Hematopoietic multipotent progenitor cell treated with erythropoietin and hydrocortisone succinate and interleukin-3 and kit ligand, for 15 days (in vitro differentiated cells): ENCODE measurements at places on chromosomes 11 and 22.

DNA sequence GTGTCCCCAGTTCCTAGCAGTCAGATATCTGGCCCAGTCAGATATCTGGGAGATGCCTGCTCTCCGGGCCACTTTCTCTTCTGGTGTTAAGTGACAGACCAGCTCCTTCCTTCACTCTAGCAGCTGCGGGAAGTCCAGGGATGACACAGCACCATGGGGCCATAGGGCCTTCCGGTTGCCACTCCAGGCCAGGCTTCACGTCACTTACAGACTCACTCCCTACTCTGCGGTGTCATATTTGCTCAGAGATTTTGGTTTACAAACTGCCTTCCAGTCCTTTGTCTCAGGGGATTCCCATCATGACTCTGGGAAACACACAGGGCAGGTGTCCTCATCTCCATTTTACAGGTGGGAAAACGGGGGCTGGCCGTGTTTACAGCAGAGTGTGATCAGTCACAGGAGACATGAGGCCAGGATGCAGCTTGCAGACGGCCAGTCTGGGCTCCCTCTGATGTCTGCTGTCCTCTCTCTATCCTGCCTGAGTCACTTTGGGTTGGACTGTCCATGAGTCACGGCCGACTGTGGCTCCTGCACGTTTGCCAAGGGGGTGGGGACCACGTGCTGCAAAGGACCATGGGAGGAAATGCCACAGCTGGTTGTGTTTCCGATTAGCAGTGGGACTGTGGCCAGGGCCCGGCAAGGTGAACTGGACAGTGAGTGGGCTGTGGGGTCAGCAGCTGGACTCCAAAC lies 8.2 kb upstream of the TBC1D22A start:
- DNase-seq = peak; percentile 75

DNA sequence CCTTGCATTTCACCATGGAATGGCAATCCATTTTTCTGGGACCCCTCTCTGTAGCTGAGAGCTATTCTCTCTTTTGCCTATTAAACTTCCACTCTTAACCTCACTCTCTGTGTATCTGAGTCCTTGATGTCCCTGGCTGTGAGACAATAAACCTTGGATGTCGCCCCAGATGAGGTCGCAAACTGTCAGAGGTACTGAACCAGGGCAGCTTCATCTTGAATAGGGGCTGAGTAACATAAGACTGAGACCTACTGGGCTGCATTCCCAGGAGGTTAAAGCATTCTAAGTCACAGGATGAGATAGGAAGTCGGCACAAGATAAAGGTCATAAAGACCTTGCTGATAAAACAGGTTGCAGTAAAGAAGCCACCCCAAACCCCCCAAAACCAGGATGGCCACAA lies 68.0 kb downstream of the RSF1 start:
- no peak for DNase-seq

GRCh38 chr11:70189622-70190021 lies 13.5 kb upstream of the FADD start:
- DNase-seq = no peak

- peak; percentile 64 for DNase-seq
Observed at GRCh38 chr11:118659314-118659952, 20.0 kb downstream of the TREH start.

DNA sequence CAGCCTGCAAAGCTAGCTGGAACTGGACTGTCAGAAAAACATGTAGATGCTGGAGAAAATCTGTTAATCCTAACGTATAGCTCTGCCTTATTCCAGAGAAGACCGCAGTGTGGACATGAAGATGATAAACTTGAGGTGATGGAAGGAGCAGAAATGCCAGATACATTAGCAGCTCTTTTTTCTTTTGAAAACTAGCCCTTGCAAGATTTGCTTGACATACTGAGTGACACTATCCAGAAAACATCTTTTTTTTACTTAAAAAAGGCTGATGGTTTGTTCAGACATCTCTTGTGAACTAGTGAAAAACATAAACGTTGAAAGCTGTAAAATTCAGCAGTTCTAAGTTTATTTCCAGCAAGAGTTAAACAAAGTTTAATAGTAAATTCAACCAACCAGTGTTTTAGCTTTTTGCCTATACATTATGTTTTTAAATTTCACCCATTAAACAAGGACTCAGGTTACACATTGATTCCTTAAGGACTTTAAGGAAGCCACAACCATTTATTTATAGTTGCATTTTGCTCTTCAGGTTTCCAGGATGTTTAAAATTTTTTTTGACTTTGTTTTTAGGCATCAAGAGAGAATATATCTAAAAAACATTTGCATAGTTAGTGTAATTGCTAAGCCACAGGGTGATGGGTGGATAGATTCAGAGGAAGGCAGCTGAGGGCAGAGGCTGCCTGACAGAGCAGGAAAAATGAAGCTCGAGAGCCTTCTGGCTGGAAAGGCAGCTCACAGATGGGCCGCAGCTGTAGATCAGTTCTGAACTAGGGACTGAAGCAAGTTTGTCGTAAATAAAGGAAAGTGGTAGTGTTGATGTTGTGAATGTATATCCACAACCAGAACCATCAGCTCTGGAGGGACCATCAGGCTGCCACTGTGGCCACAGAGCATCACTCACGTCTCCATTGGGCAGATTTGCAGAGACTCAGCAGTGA lies 9.5 kb downstream of the SNAP29 start:
- DNase-seq = no peak

- DNase-seq = no peak
Observed at GRCh38 chr11:2818503-2818902, 67.1 kb downstream of the CDKN1C start.

- no peak for DNase-seq
Observed at GRCh38 chr11:57793351-57794115, 31.9 kb downstream of the CTNND1 start.
